CD14-positive monocyte (primary cell): ENCODE measurements at places on chromosomes 13 and 19. TPM values are rescaled to one million over a fixed set of nuclear protein-coding genes. Genes with fewer than 3 reads are reported as not detected.

- no peak for DNase-seq
- no peaks in the 10 kb centered on the region for H3K27me3 ChIP-seq
- H3K27ac ChIP-seq: no peak overlapping the region
- H3K36me3 ChIP-seq: no peaks in the 10 kb centered on the region
- H3K4me1 ChIP-seq: peaks cover 16% of the 10 kb centered on the region
Measured at GRCh38 chr19:44567745-44568144, 38.3 kb upstream of the CEACAM20 start.

Gene C19orf85
- not detected in 2 replicates for polyA plus RNA-seq

Gene ZNF845
- 0.14 and 0.51 TPM in 2 replicates for polyA plus RNA-seq

- no peaks in the 10 kb centered on the region for H3K27me3 ChIP-seq
- peaks cover 15% of the 10 kb centered on the region for H3K4me1 ChIP-seq
- DNase-seq: peak; percentile 81
- H3K36me3 ChIP-seq: no peaks in the 10 kb centered on the region
Measured at GRCh38 chr19:16070366-16070990, 5.8 kb upstream of the TPM4 start.
